COLO829 (cell line): ENCODE measurements at places on chromosomes 5 and 9.

- DNase-seq: no peak
These were observed 329 bp downstream of the SYK start for GRCh38 chr9:90801973-90802322.

- no peak for DNase-seq
These were observed 24.2 kb downstream of the JADE2 start for GRCh38 chr5:134549714-134550113.

DNA sequence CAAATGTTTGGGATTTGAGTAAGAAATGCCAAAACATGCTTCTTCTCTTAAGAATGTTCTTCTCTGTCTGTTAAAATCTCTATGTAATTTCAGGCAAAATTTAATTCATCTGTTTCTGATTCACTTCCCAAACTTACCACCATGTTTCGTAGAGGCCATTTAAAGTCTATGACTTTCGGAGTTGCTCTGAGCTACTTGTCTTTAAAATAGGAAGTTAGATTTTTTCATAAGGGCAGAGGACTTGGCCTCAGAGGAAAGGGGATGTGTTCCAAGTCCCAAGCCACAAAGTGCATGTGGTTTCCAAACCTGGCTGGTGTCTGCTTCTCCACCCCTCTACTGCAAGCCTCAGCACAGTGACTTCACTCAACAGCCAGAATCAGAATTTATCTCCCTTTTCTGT lies 111.3 kb upstream of the ADRA1B start:
- DNase-seq: no peak

- peak; percentile 11 for DNase-seq
These were observed 1.2 kb upstream of the ADAMTS6 start for GRCh38 chr5:65482736-65483545.

GRCh38 chr9:126745574-126746411 lies 59.0 kb upstream of the ZBTB43 start:
- no peak for DNase-seq

DNA sequence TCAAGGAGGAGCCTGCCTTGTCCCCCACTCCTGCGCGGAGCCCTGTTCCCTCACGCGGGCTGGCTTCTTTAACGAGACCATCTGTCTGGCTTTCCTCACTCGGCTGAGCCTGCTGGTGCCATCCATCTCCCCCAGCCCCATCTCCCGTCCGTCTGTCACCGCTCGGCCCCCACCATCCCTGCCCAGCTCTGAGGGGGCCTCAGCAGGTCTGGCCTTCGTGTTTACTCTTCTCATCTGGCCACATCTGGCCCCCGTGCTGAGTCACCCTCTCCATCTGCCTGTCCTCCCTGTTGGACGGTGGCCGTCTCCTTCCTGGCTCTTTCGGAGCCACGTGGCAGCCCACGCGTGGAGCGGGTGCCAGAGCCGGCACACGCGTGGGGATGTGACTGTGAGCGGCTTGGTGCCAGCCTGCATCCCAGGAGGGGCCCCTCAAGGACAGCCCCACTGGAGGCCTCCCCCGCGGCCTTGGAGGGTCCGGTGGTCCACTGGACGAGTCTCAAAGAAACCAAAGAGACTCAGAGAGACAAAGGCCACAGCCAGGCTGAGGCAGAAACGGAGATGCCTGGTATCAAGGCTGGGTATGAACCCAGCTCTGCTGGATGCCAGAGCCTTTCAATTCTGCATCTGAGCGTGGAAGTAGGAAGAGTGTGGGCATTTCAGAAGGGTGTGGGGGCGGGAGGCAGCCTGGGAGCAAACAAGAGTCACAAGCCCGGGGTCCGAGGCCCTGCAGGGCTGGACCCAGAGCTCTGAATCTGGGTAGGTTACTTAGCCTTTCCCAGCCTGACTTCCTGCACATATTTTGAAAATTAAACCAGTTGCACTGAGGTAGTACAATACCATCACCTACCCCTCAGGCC lies 76.7 kb upstream of the UNC5A start:
- no peak for DNase-seq

DNA sequence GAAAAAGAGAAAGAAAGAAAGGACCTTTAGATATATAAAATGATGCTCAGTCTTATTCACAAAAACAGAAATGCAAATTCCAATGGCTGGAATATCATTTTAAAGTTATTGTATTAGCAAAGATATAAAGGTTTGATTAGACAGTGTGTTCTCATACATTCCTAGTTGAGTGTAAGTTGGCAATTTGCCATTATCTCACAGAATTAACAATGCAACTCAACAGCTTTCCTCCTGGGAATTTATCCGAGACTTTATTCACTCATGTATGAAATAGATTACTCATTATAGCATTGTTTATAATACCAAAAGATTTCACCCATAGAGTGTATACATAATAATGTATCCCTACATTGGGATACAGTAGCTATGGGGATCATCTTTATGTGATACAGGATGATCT lies 27.1 kb upstream of the MLLT3 start:
- no peak for DNase-seq

GRCh38 chr9:103319979-103320378 lies 324.8 kb downstream of the CYLC2 start:
- no peak for DNase-seq

GRCh38 chr9:108297073-108297472 lies 558.7 kb downstream of the ACTL7B start:
- no peak for DNase-seq

- peak; percentile 93 for DNase-seq
These were observed 57.8 kb downstream of the TMC1 start for GRCh38 chr9:72579190-72579589.

DNA sequence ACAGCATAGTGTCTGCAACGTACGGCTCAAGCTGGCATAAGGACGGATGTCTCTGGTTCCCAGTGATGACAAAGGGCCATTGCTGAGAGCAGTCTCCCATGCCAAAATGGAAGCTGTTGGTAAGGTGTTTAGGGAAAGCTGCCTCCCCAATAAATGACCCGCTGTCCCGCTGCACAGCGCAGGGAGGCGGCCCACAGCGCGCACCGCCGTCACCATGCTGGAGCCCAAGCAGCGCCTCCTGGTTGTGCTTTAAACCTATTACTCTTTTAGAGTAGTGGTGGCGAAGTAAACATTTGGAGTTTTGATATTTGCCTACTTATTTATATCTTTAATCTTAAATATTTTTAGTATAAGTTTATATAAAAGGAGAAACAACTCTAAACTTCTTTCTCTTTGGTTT lies 70.4 kb upstream of the C5orf63 start:
- no peak for DNase-seq
